Fibroblast of skin of right biceps (primary cell): ENCODE measurements at places on chromosomes 4 and X.

DNA sequence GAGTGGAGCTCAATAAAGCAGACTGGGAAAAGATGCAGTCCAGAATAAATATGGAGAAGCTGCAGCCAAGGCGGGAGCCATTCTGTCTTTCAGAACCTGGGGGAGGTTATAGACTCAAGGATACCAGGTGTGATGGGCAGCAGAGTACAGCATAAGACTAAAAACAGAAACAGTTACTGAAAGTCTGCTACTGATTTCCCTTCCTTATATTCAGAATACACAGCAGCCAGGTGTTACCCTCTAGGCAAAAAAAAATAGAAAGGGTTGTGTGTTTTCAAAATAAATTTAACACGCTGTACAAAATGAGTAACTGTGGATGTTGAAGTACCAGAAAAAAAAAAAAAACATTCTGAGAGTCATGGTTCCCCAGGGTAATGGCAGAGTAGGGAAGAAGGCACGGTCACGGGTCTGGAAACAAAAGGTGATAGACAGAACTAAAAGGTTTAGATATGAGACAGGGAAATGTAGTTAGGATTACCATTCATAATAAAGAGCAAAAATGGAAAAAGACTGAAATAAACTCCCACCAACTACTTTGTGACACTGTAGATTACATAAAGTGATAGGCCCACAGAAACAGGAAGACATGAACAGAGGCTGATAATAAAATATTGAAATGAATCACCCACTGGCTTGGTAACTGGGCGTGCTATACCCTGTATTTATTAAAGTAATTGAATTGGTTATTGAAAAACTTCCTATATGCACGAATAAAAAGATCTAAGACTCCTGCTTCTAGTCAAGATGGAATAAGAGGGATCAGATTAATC is 10.8 kb upstream of the HHIP start:
- no peak for DNase-seq

GRCh38 chr4:147741190-147741788 is 9.4 kb downstream of the ARHGAP10 start:
- peak; percentile 59 for DNase-seq

- peak; percentile 64 for DNase-seq
These were observed 2387.6 kb downstream of the PCDH7 start for GRCh38 chr4:33107814-33108213.

- peak; percentile 70 for DNase-seq
These were observed 2375.8 kb upstream of the TENM3 start for GRCh38 chr4:179867300-179867878.

DNA sequence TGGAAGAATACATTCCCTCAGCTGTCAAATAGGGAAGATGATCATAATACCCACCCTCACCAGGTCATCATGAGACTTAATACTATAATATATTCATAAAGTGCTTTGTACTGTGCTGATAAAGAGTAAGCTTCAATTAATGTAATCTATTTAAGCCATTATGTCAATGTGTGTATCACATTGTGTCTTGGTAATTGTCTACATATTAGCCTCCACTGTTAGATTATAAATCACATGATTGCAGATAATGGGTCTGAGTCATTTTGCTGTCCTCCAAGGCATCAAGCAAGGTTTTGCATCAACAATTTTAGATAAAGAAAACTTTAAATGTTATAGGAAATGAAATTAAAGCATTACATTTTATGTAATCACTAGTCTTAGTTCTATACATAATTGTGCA is 45.2 kb upstream of the CEP135 start:
- DNase-seq, result no peak

- no peak for DNase-seq
These were observed 74.9 kb upstream of the GUCY1A1 start for GRCh38 chr4:155591738-155592143.

DNA sequence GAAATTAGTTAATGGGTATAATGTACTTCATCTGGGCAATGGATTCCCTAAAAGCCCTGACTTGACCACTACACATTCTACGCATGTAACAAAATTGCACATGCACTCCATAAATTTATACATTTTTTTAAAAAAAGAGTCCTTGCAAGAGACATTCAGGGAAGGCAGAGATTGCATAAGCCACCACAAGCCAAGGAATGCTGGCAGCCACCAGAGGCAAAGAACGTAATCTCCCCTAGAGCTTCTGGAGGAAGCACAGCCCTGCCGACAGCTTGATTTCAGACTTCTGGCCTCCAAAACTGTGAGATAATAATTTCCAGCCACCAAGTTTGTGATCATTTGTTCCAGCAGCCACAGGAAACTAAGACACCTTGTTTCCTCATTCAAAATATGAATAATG is 185.6 kb upstream of the GALNT7 start:
- peak; percentile 26 for DNase-seq

DNA sequence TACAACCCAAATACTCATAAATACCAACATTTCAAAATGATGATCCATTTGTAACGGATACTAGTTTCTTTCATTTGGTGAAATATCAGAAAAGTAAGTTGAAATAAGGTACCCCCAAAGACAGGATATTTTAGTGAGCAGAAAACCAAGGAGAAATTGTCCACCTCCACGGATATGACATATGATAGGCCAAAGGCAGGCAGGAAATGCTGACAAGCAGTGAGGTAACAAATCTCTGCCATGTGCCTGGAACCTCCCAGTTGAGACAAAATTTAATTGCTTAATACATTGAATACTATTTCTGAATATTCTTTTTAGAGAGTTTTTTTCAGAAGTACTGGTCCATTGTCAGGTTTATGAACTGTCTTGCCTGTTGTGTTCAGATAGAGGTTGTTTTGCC is 118.8 kb downstream of the GATB start:
- no peak for DNase-seq

GRCh38 chr4:148097801-148098200 is 344.4 kb downstream of the NR3C2 start:
- DNase-seq, result no peak

DNA sequence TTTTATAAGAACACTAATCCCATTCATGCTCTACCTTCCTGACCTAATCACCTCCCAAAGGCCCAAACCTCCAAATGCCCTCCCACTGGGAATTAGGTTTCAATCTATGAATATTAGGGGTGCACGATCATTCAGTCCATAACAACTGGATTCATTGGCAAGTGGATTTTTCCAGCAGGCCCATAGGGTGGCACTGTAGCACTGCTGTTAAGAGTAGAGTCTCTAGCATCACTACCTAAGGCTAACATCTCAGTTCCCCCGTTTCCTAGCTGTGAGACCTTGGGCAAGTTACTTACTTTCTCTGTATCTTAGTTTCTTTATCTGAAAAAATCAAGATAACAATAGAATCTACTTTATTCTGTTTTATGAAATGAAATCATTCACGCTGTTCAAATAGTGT is 315.8 kb downstream of the STIM2 start:
- DNase-seq, result peak; percentile 51

DNA sequence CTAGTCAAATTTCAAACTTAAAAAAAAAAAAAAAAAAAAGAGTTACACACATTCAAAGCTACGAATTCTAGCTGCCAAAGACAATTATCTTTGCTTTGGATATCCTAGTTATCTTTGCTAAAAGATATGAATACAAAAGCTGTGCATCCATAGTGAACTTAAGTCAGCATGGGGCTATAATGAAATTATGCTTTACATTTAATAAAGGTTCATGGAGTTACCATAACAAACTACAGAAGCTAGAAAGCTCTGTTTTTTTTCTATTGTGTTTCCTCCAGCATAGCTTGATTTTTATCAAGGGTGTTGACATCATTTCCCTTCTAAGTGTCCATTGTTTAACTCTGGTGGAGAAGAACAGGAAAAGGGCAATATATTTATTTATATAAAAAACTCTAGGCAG is 234.1 kb downstream of the ANKRD50 start:
- no peak for DNase-seq

DNA sequence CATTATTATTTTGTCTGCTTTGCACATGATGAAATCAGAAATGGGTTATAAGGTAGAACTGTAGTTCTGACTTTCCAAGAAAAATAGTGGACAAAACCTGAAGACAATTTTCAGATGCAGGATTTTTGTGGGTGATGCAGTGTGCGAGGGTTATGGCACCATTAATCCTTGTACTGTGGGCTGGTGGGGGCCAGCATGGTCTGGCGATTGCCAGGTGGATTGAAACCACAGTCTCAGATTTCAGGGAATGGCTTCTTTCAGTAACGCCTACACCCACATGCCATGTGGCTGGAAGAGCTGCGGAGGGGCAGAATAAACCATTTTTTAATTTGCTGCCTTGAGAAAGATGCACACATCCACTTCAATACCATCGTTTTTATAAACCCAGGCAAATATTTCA is 150.5 kb downstream of the ARSF start:
- DNase-seq, result peak; percentile 49

DNA sequence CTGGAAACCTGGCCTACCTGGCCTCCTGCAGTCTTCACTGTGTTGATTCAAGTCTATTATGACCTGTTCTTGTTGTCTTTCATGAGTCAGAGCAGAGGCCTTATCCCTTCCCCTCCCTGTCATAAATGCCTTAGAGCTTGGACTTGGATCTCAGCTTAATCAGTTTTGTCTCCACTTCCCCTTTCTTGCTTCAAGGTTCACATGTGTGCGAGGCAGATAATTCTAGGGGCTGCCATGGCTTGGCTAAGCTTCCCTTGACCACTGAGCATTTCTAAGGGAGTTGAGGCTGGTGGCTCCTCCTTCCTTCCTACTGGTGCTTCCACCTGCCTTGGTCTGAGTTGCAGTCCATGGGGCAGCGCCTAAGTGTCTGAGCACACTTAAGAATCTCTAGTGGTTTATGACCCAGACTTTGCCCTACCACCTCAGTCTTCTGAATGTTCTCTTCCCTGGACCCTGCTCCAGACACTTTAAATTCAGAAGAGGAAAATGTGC is 1.7 kb upstream of the HEPH start:
- no peak for DNase-seq

DNA sequence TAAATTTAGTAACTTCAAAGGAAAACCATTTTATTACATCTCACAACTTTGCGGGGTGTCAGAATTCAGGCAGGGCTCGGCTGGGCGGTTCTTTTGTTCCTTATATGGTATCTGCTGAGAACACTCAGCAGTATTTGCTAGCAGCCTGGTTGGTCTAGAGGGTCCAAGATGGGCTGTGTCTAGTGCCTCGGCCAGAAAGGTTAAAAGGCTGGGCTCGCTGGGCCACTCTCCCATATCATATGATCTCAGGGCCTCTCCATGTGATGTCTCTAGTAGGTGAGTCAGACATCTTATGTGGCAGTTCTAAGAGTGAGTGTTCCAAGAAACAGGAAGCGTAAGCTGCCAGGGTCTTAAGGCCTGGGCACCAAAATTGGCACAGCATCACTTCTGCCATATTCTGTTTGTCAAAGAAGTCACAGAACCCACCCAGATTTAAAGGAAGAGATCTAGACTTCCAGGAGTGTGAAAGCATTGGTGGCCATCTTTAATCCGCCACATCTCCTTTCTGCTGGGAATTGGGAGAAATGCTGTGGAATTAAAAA is 100.9 kb upstream of the ATP6AP2 start:
- no peak for DNase-seq

GRCh38 chrX:107429090-107429489 is 20.4 kb upstream of the FRMPD3 start:
- peak; percentile 10 for DNase-seq

DNA sequence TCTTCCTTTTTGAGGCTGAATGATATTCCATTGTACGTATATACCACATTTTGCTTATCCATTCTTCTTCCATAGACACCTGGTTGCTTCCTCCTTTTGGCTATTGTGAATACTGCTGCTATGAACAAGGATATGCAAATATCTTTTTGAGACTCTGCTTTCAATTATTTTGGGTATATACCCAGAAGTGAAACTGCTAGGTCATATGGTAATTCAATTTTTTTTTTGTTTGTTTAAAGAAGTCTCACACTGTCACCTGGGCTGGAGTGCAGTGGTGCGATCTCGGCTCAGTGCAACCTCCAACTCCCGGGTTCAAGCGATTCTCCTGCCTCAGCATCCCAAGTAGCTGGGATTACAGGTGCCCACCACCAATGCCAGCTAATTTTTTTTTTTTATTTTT is 75.3 kb downstream of the METTL14 start:
- no peak for DNase-seq

GRCh38 chr4:4852591-4853362 is 6.7 kb upstream of the MSX1 start:
- peak; percentile 87 for DNase-seq

GRCh38 chr4:186695392-186695791 is 28.3 kb downstream of the FAT1 start:
- DNase-seq, result no peak

DNA sequence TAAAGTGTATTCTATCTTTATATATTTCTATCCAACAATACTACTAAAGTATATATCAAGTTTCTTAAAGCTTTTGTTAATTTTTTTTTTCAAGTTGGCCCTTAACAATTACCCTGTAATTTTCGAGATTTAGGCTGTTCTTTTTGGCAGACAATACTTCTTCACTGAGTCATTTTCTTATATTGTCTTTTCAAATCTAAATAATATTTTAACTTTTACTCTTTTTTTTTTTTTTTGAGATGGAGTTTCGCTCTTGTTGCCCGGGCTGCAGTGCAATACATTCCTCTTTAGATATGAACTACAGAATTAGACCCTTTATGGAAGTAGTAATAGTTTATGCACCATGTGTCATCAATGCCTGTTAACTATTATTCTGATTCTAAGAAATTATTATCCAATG is 120.7 kb downstream of the GLRA3 start:
- no peak for DNase-seq

- DNase-seq, result peak; percentile 74
These were observed 58.6 kb upstream of the MSX1 start for GRCh38 chr4:4800646-4801408.

GRCh38 chr4:138348055-138348454 is 105.9 kb upstream of the SLC7A11 start:
- peak; percentile 6 for DNase-seq

GRCh38 chr4:164779811-164780216 is 25.9 kb downstream of the SMIM31 start:
- DNase-seq, result peak; percentile 39

DNA sequence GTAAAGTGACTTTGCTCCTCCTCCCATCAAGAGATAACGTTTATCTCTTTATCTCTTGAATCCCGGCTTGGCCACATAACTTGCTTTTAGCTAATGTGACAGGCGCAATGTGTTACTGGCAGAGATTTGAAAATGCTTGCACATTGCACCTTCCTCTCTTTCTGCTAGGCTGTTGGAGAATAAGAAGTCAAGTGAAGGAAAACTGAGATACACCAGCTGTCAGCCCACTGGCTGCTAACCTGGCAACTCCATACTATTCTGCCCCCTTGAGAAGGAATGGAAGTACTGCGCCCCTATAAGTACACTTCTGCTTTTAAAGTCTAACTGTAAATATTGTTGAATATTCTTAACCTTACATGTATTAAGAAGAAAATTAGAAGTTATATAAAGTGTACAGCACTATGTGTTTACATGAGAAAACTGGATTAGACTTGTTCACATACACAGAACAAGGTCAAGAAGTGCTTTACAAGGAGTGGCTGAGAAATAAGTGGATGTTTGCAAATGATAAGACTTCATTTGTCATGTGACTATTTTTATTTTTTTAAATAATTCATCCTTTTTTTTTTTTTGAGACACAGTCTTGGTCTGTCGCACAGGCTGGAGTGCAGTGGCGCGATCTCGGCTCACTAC is 424.5 kb upstream of the CTSO start:
- DNase-seq, result peak; percentile 17

- peak; percentile 56 for DNase-seq
These were observed 48.4 kb upstream of the SLC7A3 start for GRCh38 chrX:70979136-70979762.

GRCh38 chr4:36363024-36363423 is 81.6 kb downstream of the DTHD1 start:
- peak; percentile 5 for DNase-seq

GRCh38 chrX:132411310-132411977 is 77.4 kb downstream of the MBNL3 start:
- DNase-seq, result no peak

GRCh38 chr4:20178902-20179576 is 72.7 kb upstream of the SLIT2 start:
- no peak for DNase-seq

GRCh38 chr4:69787879-69788278 is 27.5 kb upstream of the SULT1B1 start:
- DNase-seq, result peak; percentile 53
